Activated CD8-positive, alpha-beta memory T cell treated with anti-CD3 and anti-CD28 coated beads, Interleukin-2, amount 10 ng/mL, durations not matched to agents 7 days and 5 days (primary cell): ENCODE measurements at places on chromosomes 12 and 14. TPM values are rescaled to one million over a fixed set of nuclear protein-coding genes. Genes with fewer than 3 reads are reported as not detected.
A peak's percentile ranks its signal among the peaks of the same experiment; 100 is the strongest.

- DNase-seq, result no peak
Observed at GRCh38 chr12:110286623-110287022, 5.6 kb downstream of the ATP2A2 start.

Gene CD163
- not detected for total RNA-seq

Gene HPD
- total RNA-seq, result not detected

Gene NOVA1
- total RNA-seq, result not detected

- no peak for DNase-seq
Observed at GRCh38 chr14:36035675-36036074, 140.8 kb downstream of the PTCSC3 start.

DNA sequence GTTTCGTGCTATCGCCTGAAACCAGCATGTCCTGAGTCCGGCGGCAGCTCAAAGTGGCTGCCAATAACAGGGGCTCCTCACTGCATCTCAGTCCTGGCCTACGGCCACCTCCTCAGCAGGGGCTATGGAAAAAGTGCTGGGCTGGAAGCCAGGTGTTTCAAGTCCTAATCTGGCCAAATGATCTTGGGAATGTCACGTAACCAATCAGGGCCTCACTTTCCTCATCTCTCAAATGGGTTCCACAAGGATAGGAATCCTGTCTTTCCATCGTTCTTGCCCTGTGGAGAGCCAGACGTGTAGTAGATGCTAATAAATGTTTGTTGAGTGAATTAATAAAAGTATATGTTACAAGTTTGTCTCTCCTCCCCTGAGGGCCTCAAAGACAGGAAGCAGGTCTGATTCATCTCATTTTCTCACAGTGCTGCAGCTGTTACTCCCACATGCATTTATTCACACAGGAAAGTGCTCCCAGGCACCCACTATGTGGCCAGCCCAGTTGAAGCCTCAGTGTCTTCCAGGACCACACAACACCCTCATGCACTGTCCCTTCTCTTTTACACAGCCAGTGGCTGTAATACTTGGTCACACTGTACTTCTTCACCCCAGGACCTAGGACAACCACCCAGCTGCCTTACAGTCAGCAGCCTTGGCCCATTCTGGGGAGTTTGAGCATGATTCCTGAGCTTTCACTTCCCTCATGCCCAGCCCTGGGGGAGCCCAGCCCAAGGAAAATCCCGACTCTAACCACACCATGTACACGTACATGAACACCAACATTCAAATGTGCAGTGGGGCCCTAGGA, 5.0 kb downstream of the CMKLR1 start:
- DNase-seq, result no peak

DNA sequence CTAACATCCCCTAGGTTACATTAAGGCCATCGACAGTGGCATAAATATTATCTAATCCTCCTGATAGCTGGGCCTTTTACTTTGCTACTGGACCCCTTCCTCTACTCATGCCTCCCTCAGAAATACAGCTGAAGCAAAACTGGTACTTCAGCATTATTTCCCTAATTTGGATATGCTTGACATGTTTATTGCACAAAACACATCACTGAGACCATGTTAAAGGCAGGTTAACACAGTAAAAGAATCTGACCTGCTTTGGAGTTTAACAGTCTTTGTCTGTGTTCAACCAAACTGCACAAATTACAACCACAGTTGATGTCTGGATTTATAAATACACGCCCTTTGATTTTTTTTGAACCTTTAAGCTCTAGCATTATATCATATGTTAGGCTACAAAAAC, 156.6 kb downstream of the FOXA1 start:
- DNase-seq, result no peak

Gene STON2
- 0.66 TPM for total RNA-seq

- DNase-seq, result peak; percentile 78
Observed at GRCh38 chr12:107402041-107403022, 283.3 kb upstream of the PWP1 start.

GRCh38 chr12:54987611-54988231, 3.2 kb upstream of the TESPA1 start:
- DNase-seq, result no peak

GRCh38 chr12:127280393-127281275, 986.3 kb upstream of the TMEM132C start:
- DNase-seq, result peak; percentile 75

GRCh38 chr14:52473557-52473956, 78.7 kb downstream of the TXNDC16 start:
- no peak for DNase-seq

Gene KRT72
- 0.15 TPM for total RNA-seq

Gene NGDN
- 53.0 TPM for total RNA-seq

DNA sequence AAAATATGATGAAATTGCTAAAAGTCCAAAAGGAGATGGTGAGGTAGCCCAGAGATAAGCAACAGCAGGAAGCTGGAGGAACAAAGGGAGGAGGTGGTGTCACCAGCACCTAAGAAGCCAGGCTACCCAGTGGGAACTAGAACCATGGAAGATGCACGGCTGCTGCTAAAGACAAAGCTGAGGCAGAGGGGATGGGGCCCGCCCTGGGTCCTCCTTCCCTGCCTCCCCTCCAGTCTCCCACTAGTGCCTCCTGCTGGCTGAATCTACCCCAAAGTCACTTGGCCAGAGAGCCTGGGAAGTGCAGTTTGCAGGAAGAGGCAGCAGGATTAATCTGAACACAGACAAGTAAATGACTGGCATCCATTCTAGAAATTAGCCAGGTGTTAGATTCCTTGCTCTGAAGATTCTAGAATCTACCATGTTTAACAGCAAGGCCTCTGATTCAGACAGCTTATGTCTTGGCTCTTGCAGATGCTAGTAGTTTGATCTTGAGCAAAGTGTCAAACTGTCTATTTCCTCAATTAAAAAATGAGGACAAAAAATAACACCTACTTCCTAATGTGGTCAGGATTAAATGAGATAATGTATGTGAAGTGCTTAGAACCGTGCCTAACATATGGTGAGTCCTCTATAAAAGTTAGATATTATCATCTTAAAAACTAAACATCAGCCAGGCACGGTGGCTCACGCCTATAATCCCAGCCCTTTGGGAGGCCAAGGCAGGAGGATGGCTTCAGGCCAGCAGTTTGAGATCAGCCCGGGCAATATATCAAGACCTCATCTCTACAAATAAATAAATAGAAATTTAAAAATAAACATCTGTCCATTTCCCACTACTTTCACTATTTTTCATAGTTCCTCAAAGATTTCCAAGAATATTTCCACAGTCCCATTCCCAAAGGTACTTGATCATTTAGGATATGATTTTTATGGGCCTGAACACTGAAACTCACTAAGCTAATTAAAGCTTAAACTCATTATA, 5.8 kb upstream of the LRP10 start:
- no peak for DNase-seq

DNA sequence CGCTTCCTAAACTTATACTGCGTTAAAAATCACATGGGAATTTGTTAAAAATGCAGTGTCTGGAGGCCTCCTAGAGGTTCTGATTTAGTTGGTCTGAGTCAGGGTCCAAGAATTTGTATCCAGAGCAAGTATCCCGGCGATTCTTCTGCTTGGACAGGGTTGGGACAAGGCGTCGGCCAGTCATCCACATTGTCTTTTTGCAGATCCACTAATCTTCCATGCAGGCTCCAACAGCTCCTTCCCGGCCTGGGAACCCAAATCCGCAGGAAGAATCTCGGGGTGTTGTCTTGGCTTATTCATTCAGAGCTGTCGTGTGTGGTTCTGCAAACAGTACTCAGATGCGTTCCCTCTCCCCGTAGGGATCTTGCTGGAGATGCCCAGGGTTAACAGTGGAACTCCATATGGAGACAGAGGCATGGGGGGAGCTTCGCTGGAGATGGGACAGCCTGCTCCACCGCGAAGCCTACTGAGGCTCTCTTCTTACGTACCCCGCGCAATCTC, 25.3 kb downstream of the GPRC5D start:
- DNase-seq, result no peak

DNA sequence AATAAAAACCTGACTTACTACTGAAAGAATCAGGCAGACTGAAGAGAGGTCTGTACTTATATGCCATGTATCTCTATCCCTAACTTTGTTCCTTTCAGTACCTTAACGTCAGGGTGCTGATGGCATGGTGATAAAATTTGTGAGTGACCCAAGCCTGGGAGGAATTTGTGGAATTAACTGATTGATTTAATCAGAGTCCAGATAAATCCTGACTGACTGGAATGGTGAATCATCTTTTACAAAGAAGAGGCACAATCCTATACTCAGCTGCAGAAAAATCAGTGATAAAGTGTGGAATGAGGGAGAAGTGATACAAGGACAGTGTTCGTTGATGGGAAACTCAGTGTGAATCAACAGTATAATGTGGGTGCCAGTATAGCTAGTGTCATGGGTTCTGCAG, 3.7 kb downstream of the TDG start:
- no peak for DNase-seq

GRCh38 chr14:58278177-58278576, 20.2 kb upstream of the ARID4A start:
- DNase-seq, result no peak

DNA sequence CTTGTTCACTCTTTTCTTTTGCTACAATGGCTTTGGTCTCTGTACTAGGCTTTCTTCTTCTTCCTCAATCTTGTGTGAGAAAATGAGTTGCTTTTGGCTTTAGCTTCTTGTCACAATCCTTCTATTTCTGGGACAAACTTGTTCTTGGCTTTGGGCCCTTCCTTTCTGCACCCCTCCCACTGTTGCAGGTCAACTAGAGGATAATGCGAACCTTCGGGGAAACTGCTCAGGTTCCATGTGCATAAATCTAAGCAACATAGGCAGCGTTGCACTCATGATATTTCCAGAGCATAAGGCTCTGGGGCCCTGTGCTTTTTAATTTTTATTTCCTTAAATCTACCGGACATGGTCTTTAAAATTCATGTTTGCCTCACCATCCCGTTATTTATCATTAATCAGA, 89.8 kb upstream of the LRIG3 start:
- no peak for DNase-seq

GRCh38 chr12:12583510-12584178, 21.0 kb upstream of the DUSP16 start:
- no peak for DNase-seq

DNA sequence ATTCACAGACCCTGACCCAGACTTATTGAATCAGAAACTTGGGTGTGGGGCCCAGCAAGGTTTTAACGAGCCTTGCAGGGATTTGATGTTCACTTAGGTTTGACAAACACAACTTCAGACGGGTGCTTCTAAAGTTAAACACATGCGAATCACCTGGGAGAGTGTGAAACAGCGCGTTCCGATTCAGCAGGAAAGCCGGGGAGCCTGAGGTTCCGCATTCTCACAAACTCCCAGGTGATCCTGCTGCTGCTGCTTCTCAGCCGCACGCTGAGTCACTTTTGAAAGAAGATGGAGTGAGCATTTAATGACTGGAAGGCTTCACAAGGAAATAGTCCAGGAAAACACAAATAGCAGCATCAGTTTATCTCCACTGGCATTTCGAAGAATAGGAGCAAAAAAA, 44.2 kb upstream of the DDX11 start:
- peak; percentile 34 for DNase-seq

- DNase-seq, result peak; percentile 28
Observed at GRCh38 chr14:101103321-101103901, 199.9 kb upstream of the RTL1 start.

DNA sequence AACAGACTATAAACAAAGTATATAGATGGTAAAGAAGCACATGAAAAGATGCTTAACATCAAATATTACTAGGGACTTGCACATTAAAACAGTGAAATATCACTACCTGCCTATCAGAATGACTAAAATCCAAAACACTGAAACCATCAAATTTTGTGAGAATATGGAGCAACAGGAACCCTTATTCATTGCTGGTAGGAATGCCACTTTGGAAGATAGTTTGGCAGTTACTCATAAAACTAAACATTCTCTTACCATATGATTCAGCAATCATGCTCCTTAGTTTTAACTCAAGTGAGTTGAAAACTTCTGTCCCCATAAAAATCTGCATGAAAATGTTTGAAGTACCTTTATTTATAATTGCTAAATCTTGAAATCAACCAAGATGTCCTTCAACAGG, 297.6 kb downstream of the DAD1 start:
- DNase-seq, result no peak

DNA sequence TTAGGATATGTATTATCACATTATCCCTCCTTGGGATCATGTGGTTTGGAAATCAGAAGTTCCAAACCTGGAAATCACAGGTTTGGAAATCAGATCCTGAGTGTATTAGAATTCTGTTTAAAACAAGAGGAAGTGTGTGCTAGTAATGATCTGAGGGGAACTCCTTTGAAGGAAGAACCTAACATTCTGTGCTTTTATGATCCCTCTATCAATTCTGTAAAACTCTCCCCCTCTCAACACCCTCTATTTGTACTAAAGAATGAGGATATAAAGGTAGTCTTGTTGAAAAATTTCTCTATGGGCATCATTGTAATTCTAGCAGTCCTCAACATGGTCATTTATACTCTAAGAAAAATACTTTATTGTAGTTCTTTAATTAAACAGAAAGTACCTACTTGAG, 97.4 kb downstream of the SRGAP1 start:
- DNase-seq, result no peak

- no peak for DNase-seq
Observed at GRCh38 chr12:91316161-91316906, 133.7 kb upstream of the DCN start.

DNA sequence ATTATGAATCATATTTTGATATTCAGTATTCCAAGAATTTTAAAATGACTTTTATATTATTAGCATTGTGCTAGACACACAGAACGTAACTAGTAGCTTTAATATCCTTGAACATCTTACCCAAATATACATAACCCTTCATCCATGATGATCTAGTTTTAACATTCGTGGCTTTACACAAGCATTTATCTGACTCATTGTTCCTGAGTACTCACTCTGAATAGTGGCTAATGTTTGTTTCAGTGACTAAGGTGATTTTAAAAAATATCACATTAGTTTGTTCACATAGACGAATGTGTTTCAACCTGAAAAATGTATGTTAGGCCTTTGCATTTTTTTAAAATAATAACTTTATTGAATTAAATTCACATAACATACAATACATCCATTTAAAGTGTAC, 80.0 kb upstream of the PTPRQ start:
- no peak for DNase-seq

GRCh38 chr14:77416836-77417235, 6.5 kb downstream of the NOXRED1 start:
- DNase-seq, result no peak

DNA sequence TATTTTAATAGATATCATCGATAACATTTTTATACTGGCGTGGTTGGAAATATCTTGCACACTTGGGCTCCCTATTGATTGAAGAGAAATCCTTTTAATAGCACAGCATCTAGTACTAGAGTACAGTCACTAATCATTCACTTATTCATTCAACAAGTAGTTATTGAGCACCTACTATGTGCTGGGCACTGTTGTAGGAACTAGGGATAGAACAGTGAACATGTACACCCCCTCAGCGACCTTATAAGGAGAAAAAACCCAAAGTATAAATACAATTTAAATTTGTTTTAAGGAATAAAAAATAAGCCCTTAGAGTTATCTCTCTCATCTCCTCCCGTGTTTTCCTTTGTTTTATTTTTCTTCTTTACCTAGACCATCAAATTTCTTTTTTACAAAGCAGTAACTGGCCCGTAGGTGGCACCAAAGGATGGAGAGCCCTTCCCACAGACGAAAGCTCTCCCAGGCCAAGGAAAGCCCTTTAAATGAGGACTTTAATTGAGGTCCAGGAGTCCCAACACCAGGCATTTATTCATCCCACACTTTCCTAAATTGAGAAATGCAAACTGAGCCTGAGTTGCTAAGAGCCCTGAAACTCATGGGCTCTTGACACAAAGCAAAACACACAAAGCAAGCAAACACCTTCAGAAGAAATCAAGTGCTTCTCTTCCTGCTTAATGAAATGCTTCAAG, 29.0 kb downstream of the PEBP1 start:
- no peak for DNase-seq
